Activated CD4-positive, alpha-beta T cell treated with anti-CD3 and anti-CD28 coated beads, Interleukin-2, amount 50 U/mL, for 1 hour (primary cell): ENCODE measurements at places on chromosomes 5 and 9.

- no peak for DNase-seq
Observed at GRCh38 chr5:56326116-56326515, 93.0 kb upstream of the ANKRD55 start.

DNA sequence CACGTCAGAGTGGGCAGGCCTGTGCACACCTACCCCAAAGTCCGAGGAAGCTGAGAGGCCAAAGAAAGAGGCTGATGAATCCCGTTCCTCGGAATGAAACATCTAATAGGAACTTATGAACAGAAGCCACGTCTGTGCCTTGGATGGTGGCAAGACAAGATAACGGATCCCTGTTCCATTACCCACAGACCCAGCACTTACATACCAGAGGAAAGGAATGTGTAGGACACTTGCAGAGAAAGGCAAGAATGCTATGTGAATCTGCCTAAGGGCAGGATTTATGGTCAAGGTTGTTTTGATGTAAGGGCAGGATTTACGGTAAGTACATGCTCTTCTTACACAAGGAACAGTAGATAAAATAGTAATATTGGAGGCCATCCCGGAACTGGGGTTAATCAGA lies 93.2 kb downstream of the WDR41 start:
- no peak for DNase-seq

DNA sequence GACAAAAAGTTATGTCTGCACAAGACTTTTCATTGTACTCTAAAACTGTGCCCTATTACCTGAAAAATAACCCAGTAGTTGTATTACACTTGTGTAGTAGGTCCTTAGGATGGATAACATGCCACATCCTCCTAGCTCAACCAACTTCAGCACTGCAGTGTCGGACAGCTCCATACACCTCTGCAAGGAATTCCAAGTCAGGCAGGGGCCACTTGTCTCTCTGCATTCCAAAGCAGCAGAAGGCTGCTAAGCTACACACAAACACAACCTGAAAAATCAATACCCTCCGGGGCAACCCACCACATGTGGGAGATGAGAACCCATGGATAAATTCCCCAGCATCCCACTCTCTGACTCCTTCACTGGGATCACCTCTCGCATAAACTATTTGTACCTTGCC lies 50.2 kb downstream of the MED10 start:
- no peak for DNase-seq

DNA sequence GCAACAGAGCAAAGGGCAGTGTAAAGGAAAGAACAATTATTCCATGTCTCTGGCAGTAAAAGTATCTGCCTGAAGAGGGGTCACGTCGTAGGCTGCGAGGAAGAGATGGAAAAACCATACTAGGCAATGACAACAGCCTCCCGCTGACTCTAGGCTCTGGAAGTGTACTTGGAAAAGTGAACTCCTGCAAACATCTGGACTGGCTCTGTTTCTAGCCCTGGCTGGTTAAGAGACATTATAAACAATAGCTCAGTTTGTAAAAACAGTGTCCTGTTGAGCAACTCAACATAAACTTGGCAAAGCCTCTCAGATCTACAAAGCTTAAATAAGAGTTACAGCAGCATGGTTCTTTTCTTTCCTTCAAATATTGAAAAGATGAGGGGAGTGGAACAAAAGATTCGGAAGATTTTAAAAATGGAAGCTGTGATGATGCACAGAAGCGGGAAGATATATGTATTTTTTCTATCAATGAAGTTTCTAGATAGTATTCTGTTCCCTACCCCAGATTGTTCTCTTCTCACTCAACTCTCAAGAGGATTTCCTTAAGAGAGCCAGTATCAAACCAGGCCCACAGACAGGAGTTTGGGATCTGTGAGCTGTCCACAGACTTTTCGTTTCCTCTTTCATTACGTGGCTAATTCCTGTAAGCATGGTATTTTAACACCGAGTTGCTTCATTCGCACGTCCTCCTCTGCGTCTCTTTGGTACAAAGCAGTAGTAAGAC lies 79.4 kb downstream of the SPTLC1 start:
- no peak for DNase-seq
